ENCODE measurements at places on chromosomes 4 and X. TPM values are rescaled to one million over a fixed set of nuclear protein-coding genes. Genes with fewer than 3 reads are reported as not detected.

Gene PHEX
- total RNA-seq: 0.32 TPM

Gene HTRA3
- 8.5 TPM for total RNA-seq

Gene ADH7
- not detected for total RNA-seq

Gene RASGEF1B
- 0.44 TPM for total RNA-seq

Gene TBC1D14
- 33.0 TPM for total RNA-seq

Gene PLAC8
- 0.19 TPM for total RNA-seq

Gene MTNR1A
- total RNA-seq: under 0.01 TPM

Gene GPC4
- 2.3 TPM for total RNA-seq

Gene ABLIM2
- 6.6 TPM for total RNA-seq

Gene XAGE2
- total RNA-seq: not detected

Gene PRDM5
- 3.1 TPM for total RNA-seq

Gene CDS1
- total RNA-seq: 0.06 TPM

Gene APOO
- total RNA-seq: 3.7 TPM

Gene GUF1
- 4.5 TPM for total RNA-seq

Gene SH3D19
- 31.4 TPM for total RNA-seq

Gene PLS3
- 419 TPM for total RNA-seq

Gene SSX2B
- total RNA-seq: not detected

Gene APEX2
- total RNA-seq: 7.4 TPM

Gene CCDC158
- total RNA-seq: not detected

Gene ETDB
- not detected for total RNA-seq

Gene MAP3K15
- total RNA-seq: 0.06 TPM

Gene TEX11
- not detected for total RNA-seq

Gene IL1RAPL1
- total RNA-seq: 0.06 TPM

Gene CENPVL2
- not detected for total RNA-seq

Gene ZNF185
- total RNA-seq: 5.3 TPM

Gene ANXA10
- 0.50 TPM for total RNA-seq

Gene TRIML2
- total RNA-seq: 3.1 TPM

Gene TMEM156
- total RNA-seq: 0.97 TPM

All from bladder microvascular endothelial cell (primary cell).